ENCODE measurements at places on chromosomes 3 and 15. TPM values are rescaled to one million over a fixed set of nuclear protein-coding genes. Genes with fewer than 3 reads are reported as not detected.

GRCh38 chr3:140834266-140835037 is 107.2 kb upstream of the SLC25A36 start:
- no peak overlapping the region for H3K4me3 ChIP-seq
- DNase-seq = no peak
- H3K36me3 ChIP-seq = no peaks in the 10 kb centered on the region
- H3K27me3 ChIP-seq = peaks cover 17% of the 10 kb centered on the region

- H3K36me3 ChIP-seq = no peaks in the 10 kb centered on the region
- H3K4me3 ChIP-seq = no peak overlapping the region
- H3K27me3 ChIP-seq = peaks cover 6% of the 10 kb centered on the region
- DNase-seq = no peak
Measured at GRCh38 chr3:127194601-127195187, 1.8 kb downstream of the PRR23E start.

- no peak overlapping the region for H3K27ac ChIP-seq
- no peak overlapping the region for H3K4me3 ChIP-seq
- H3K36me3 ChIP-seq = peaks cover 33% of the 10 kb centered on the region
- no peak for DNase-seq
Measured at GRCh38 chr3:70999730-71000129, 583.8 kb downstream of the FOXP1 start.

The IL5RA gene
- 0.64 TPM for total RNA-seq

The CYFIP1 gene
- total RNA-seq = 12.7 TPM

The SMAD3 gene
- 75.9 TPM for total RNA-seq
